Lung (tissue), 17 donors: ENCODE measurements at places on chromosomes 7 and 10. TPM values are rescaled to one million over a fixed set of nuclear protein-coding genes. Genes with fewer than 3 reads are reported as not detected.
A peak's percentile ranks its signal among the peaks of the same experiment; 100 is the strongest.

DNA sequence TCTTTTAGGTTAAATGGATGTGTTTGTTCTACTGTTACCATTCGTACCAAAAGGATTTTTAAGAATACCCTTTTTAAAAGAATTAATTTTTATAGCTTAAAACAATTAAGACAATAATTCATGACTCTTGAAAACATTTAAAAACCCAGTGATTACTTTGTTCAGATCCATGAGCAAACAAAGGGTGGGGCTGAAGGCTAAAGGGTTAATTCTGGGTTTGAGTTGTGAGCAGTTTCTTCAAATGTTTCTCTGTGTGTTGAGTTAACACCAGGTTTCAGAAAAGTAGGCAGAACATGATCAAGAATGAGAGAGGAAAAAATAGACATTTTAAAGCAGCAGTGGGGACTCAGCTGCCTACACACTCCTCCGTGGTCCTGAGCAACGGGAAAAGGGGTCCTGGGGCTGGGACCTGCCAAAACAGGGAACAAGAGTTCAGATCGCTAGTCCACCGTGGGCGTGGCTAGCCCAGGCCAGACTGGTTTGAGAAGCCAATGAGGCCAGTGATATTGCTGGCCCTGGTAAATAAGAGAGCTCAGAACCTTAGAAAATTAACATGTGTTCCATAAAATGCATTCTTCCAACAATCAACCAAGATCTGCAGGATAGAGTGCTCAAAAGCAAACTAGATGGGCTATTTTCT, 14.9 kb upstream of the EZH2 start:
- H3K27me3 ChIP-seq: peaks cover 7% of the 10 kb centered on the region
- no peak overlapping the region for H3K4me3 ChIP-seq
- DNase-seq: no peak
- no peak overlapping the region for H3K27ac ChIP-seq

PILRA gene
- 9.9 TPM for total RNA-seq

MTPN gene
- 114 TPM for total RNA-seq

DNA sequence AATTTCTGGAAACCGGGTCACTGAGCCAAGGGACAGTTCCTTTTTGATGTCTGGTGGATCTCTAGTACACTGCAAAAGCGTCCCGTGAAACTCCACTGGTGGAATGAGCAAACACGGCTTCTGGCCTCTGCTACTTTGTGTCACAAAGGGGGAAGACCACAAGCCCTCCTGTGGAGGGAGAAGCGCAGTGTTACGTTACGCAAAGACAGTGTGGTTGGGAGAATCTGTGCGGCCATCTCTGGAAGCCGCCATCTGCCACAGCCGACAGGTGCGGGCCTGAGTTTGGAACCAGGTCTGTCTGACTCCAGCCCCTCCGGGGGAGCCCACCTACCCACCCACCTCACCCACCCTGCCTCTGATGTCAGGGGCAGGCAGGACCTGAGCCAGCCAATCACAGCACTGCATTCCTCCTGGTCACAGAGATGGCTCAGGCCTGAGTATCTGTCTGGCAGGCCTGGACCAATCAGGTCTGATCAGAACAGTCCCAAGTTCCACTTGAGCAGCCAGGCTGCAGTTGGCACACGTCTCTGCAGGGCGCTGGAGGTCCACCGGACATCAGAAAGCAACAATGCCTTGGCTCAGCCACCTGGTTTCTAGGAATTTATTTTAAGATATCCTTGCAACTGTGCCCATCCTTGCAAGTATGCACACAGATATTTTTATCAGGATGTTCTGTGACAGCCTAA, 3.0 kb upstream of the CYP2W1 start:
- DNase-seq: no peak
- H3K36me3 ChIP-seq: no peaks in the 10 kb centered on the region
- no peaks in the 10 kb centered on the region for H3K27me3 ChIP-seq
- no peak overlapping the region for H3K4me3 ChIP-seq
- no peak overlapping the region for H3K27ac ChIP-seq
- peaks cover 26% of the 10 kb centered on the region for H3K4me1 ChIP-seq

FAM25C gene
- total RNA-seq: not detected

HPSE2 gene
- 47.3 TPM for total RNA-seq

URGCP gene
- 25.5 TPM for total RNA-seq

C10orf67 gene
- total RNA-seq: 2.3 TPM

DNA sequence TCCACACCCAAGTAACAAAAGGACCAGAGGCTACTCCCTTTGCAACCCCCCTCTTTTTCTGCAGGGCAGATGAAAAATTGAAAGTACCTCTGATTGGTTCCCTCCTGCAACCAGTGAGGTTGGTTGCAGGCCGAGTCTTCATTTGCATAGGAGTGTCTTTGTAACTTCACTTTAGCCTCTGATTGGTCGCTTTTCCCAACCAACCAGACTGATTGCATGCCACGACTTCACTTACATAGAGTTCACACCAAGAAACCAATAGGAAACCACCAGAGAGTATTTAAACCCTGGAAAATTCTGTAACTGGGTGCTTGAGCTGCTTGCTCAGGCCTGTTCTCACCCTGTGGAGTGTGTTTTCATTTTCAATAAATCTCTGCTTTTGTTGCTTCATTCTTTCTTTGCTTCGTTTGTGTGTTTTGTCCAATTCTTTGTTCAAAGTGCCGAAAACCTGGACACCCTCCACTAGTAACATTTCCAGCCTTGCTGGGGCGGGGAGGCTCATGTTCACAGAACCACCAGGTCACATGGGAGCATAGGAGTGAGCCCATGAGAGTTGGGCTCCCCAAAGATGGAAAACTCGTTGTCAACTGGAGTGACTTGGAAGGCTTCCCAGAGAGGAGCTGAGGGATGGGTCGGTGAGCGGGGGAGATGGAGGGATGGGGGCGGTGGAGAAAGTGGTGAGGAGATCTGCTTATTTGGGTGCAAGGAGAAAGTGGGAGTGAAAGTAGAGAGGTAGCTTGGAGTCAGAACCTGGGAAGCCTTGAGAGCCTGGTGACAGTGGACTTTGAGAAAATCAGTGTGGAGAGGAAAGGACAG, 223.6 kb downstream of the GFRA1 start:
- DNase-seq: no peak
- H3K4me1 ChIP-seq: no peaks in the 10 kb centered on the region
- no peak overlapping the region for H3K27ac ChIP-seq
- H3K27me3 ChIP-seq: no peaks in the 10 kb centered on the region
- no peak overlapping the region for H3K4me3 ChIP-seq

SLC39A12 gene
- not detected for total RNA-seq

CLCN1 gene
- total RNA-seq: 0.18 TPM

NRP1 gene
- total RNA-seq: 188 TPM

DNA sequence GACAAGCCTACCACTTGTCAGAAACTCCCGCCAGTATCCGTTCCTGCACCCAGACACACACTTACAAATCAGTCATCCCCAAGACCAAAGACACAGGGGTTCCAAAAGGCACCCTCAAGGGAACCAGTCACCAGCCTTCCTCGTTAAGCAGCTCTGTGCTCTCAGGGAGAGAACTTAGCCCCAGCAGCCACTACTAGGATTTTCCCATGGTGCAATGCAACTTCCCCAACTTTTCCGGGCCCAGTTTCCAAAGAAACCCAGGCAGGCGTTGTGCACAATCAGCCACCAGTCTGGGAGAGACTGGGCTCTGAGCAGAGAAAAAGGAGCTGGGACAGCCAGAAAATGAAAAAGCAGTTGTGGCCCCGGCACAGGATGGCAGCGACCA, 1.2 kb downstream of the DLG5 start:
- H3K36me3 ChIP-seq: no peaks in the 10 kb centered on the region
- H3K4me1 ChIP-seq: peaks cover 14% of the 10 kb centered on the region
- peak; percentile 61 for DNase-seq
